ENCODE measurements at places on chromosomes 1 and 21. TPM values are rescaled to one million over a fixed set of nuclear protein-coding genes. Genes with fewer than 3 reads are reported as not detected.

DNA sequence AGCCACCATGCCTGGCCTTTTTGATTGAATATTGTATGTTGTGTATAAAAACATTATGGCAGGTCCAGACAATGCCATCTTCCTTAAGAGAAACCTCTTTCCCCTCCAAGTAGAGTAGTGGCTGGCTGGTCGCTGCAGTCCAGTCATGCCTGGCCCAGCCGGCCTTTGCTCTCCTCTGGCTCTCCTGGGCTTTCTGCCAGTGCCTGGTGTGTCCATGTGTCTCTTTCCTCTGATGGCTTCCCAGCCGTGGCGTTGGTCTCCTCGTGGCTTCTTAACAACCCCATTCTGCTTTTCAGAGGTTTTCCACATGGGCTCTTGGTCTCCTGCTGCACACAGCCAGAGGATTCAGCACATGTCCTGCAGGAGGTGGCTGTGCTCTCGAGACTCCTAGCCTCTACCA is 58.7 kb downstream of the DIP2A start:
- H3K4me3 ChIP-seq: no peak overlapping the region
- DNase-seq: no peak
- no peak overlapping the region for H3K27ac ChIP-seq

GRCh38 chr1:204219971-204220616 is 6.3 kb upstream of the GOLT1A start:
- DNase-seq: no peak
- no peaks in the 10 kb centered on the region for H3K36me3 ChIP-seq
- peaks cover 4% of the 10 kb centered on the region for H3K4me1 ChIP-seq

DNA sequence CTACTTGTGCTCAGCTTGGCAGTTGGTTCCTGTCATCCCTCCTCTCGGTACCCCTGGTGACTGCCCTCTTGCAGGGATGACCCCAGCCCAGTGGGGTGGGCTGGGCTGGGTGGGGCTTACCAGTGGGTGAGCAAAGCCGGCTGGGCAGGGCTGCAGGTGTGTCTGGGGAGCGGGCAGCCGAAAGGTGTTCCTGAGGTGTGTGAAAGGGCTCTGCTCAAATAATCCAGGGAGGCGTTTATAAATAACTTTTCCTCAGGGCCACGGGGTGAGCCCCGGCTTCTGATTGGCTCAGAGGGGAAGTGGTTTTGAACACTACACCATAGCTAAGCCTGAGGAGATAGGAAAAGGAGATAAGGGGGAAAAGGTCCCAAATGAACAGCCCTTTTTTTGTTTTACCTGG is at the start of gene SLC26A9:
TSS of gene SLC26A9 (minus strand) at position 212 of the 400 bp plus-strand sequence. CDS start 7,636 bp downstream, outside the sequence.
- no peak for DNase-seq
- no peak within 1 kb of the TSS for H3K27ac ChIP-seq
- H3K4me1 ChIP-seq: peaks cover 6% of the 10 kb centered on the region

DNA sequence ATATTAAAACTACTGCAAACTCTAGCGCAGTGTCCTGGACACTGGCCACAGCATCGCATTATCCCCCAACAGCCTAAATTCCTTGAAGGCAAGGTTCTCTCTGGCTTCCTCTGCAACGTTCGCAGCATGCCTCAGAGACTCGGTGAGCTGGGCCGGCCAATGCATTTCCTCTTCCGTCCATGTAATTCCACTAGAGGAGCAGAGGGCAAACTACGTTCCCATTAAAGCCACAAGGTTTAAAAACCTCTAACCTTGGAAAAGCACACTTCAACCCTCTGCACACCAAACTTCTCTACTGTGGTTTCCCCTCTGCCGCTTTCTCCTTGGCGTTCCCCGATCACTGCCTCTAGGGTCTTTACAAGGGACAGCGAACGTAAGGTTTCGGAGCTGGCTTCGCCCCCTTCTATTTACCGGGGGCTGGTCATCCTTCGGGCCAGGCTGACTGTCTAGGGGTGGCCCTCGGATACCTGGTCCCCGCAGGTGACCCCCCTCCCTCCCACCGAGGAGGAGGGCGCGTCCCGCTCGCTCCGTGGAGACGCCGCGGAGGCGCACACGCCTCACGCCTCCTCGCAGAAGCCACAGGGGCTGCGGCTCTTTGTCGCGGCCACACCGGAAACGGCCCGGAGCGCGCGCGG is 456 bp upstream of the SMYD2 start:
- DNase-seq: no peak
- H3K4me3 ChIP-seq: peak overlapping the region; percentile 57
- H3K36me3 ChIP-seq: no peaks in the 10 kb centered on the region

DNA sequence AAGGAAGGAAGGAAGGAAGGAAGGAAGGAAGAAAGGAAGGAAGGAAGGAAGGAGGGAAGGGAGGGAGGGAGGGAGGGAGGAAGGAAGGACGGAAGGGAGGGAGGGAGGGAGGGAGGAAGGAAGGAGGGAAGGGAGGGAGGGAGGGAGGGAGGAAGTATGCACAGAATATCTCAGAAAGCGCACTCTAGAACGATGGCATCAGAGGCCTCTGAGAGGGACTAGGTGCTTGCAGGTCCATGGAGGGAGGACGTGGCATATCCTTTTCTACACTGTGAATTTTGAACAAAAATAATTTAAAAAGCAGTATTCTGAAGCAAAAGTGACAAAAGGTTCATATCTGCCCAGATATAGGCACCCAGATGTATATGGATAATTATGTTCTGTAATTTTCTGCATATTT is 65.5 kb downstream of the SYF2 start:
- no peak overlapping the region for H3K4me3 ChIP-seq
- H3K4me1 ChIP-seq: peaks cover 5% of the 10 kb centered on the region
- no peaks in the 10 kb centered on the region for H3K27me3 ChIP-seq
- no peak for DNase-seq
- H3K36me3 ChIP-seq: no peaks in the 10 kb centered on the region

DNA sequence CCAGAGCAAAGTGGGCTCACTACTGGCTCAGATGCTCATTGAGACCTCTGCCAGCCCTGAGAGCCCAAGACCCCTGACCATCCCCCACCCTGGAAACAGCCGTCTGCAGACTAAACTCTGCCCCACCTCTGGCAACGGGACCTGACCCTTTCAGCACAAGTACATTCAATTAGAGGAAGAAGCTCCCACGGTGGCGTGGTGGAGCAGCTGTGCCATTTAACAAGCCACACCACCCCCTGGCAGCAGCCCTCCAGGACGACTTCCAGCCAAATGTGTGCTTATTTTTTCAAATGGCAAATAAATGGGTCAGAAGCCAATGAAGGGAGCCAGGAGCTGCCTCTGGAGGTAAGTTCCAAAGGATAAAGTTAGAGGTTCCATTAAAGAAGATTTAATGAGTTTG is 226.7 kb downstream of the NPHP4 start:
- peaks cover 20% of the 10 kb centered on the region for H3K27me3 ChIP-seq
- no peaks in the 10 kb centered on the region for H3K36me3 ChIP-seq
- H3K4me3 ChIP-seq: no peak overlapping the region
- no peak overlapping the region for H3K27ac ChIP-seq

Gene HAX1
- polyA plus RNA-seq: 126 TPM

- H3K27me3 ChIP-seq: no peaks in the 10 kb centered on the region
- H3K4me1 ChIP-seq: peaks cover 47% of the 10 kb centered on the region
- peak overlapping the region; percentile 95 for H3K27ac ChIP-seq
- peak; percentile 35 for DNase-seq
Observed at GRCh38 chr1:115063228-115063901, 25.9 kb downstream of the TSPAN2 start.

DNA sequence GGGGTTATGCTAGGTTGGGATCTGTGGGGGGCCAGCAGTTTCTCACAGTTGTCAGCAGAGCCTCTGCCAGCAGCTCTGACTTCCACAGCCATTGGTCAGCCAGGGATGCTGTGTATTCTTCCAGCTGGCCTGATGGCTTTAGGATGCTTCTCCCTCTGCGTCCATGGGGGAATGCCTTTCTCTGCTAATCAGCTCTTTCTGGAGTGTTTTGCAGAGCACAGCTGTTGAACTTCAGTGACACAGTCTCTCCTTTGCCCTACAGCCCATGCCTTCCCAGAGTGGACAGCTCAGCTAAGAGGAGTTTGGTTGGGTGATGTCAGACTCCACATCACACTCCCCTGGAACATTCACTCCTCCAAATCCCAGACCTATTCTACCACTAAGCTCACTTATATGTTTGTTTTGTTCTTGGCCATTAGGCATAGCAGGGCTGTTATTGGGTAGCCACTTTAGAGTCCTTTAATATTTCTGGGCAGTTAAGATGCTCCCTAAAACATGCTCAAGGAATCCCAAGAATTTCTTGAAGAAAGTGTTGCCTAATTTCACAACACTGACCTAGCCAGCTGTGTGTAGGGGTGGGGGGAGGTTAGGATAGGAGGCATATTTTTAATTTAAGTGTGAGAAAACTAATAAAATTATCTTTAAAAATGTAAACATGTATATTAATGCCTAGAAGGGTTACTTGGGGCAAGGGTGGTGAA is 75.3 kb upstream of the KIAA0040 start:
- no peaks in the 10 kb centered on the region for H3K36me3 ChIP-seq
- H3K4me1 ChIP-seq: peaks cover 30% of the 10 kb centered on the region
- peak overlapping the region; percentile 90 for H3K27ac ChIP-seq

DNA sequence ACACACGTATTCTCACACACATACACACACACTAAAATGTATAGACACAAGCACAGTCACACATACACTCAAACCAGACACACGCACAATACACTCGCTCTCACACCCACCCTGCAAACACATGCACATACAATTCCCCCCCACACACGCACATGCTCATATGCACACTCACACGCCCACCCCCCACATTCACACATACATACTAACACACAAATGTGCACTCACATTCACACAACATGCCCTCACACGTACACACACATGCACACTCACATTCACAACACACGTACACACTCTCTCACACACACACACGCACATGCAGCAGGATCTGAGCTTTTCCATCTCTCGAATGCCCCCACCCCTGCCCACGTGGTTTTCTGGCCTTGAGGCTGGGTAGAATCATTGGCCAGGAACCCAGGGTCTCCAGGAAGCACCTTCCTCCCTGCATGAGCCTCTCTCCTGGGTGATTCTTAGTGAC is 589.7 kb downstream of the PTPRU start:
- no peaks in the 10 kb centered on the region for H3K36me3 ChIP-seq
- no peaks in the 10 kb centered on the region for H3K27me3 ChIP-seq
- DNase-seq: no peak
- no peak overlapping the region for H3K4me3 ChIP-seq

Gene AKNAD1
- 6.9 TPM for polyA plus RNA-seq

Gene LCE5A
- not detected for polyA plus RNA-seq

GRCh38 chr1:27366113-27366410 is 699 bp downstream of the MAP3K6 start:
- DNase-seq: no peak
- peaks cover 13% of the 10 kb centered on the region for H3K36me3 ChIP-seq

DNA sequence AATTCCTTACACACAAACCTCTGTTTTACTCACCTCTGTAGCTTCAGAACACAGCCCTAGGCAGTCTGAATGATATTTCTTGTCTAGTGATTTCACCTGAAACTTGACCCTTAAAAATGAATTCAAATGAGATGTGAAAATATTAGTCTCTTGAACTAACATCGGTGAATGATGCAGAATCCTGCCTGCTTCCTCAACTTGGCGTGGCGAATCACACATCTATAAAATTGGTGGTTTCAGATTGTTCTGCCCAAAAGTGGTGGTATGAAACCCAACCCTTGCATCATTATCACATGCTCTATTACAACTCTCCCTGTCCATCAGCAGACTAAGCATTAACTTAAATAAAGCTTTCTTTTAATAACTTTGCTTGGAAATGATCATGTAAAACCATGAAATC is 26.9 kb upstream of the C1orf21 start:
- no peaks in the 10 kb centered on the region for H3K4me1 ChIP-seq
- no peaks in the 10 kb centered on the region for H3K36me3 ChIP-seq
- H3K4me3 ChIP-seq: no peak overlapping the region
- no peak for DNase-seq
- no peaks in the 10 kb centered on the region for H3K27me3 ChIP-seq
- no peak overlapping the region for H3K27ac ChIP-seq

DNA sequence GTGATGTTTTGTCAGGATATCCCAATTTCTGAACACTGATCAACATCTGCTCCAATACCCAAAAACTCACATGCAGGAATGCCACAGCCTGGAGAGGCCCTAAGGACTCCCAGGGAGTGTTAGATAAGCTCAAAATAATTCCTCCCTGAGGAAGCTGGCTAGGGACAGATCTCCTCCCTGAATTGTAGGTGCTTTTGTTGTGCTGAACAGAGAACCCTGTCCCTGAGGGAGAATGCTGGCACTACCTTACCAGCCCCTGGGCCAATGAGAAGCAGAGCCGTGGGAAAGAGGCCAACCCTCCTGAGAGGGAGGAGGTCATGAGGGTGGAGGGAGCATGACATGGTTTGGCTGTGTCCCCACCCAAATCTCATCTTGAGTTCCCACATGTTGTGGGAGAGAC is 73.6 kb upstream of the PTGFRN start:
- H3K27me3 ChIP-seq: no peaks in the 10 kb centered on the region
- no peak overlapping the region for H3K4me3 ChIP-seq
- no peak for DNase-seq
- H3K36me3 ChIP-seq: no peaks in the 10 kb centered on the region
- H3K4me1 ChIP-seq: no peaks in the 10 kb centered on the region

- H3K36me3 ChIP-seq: no peaks in the 10 kb centered on the region
- DNase-seq: no peak
- H3K4me1 ChIP-seq: peaks cover 10% of the 10 kb centered on the region
- H3K27ac ChIP-seq: no peak overlapping the region
- H3K27me3 ChIP-seq: peaks cover 3% of the 10 kb centered on the region
Observed at GRCh38 chr1:232769733-232770132, 35.5 kb upstream of the MAP10 start.

Gene WNT2B
- 0.51 TPM for polyA plus RNA-seq

GRCh38 chr1:243286409-243287122 is 30.7 kb downstream of the SDCCAG8 start:
- H3K36me3 ChIP-seq: no peaks in the 10 kb centered on the region
- H3K27ac ChIP-seq: peak overlapping the region; percentile 84
- no peaks in the 10 kb centered on the region for H3K27me3 ChIP-seq
- DNase-seq: no peak

- peak overlapping the region; percentile 2 for H3K27ac ChIP-seq
- H3K36me3 ChIP-seq: peaks cover 35% of the 10 kb centered on the region
- no peak overlapping the region for H3K4me3 ChIP-seq
- H3K27me3 ChIP-seq: no peaks in the 10 kb centered on the region
- peaks cover 76% of the 10 kb centered on the region for H3K4me1 ChIP-seq
Observed at GRCh38 chr1:93667642-93668041, 14.0 kb downstream of the BCAR3 start.

Gene GBP7
- polyA plus RNA-seq: not detected

DNA sequence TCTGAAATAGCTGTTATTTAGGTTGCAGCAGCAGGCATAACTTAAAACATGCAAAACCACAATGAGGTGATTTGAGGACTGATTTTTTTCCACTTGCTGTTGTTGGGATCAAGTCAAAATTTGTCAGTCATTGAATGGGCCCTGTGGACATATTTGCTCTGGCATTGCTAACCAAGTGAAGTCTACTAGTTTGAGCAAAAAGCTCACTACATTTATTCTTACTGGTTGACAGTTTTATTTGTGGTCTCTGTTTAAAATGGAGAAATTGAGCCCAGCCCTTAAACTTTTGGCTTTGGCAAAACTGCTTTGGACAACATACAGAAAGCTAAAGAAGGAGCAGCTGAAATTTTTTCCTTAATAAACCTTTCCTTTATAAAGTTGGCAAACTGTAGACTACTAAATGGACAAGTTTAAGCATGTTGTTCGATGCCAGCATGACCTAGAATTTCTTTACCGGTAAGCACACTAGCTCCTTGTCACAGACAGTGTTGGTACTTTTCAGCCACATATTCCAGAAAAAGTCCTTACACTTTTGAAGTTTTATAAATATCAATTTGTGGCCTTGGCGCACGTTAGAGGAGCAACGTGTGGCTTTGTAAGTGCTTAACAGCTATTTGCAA is 234.6 kb downstream of the USP25 start:
- DNase-seq: no peak
- H3K27me3 ChIP-seq: no peaks in the 10 kb centered on the region
- H3K4me3 ChIP-seq: no peak overlapping the region
- peaks cover 8% of the 10 kb centered on the region for H3K4me1 ChIP-seq
- H3K27ac ChIP-seq: no peak overlapping the region

- DNase-seq: no peak
- H3K4me3 ChIP-seq: no peak overlapping the region
- H3K27me3 ChIP-seq: no peaks in the 10 kb centered on the region
- H3K27ac ChIP-seq: peak overlapping the region; percentile 38
Observed at GRCh38 chr1:119565131-119565772, 58.2 kb downstream of the HSD3B1 start.
